ENCODE measurements at places on chromosomes 6 and 20.

DNA sequence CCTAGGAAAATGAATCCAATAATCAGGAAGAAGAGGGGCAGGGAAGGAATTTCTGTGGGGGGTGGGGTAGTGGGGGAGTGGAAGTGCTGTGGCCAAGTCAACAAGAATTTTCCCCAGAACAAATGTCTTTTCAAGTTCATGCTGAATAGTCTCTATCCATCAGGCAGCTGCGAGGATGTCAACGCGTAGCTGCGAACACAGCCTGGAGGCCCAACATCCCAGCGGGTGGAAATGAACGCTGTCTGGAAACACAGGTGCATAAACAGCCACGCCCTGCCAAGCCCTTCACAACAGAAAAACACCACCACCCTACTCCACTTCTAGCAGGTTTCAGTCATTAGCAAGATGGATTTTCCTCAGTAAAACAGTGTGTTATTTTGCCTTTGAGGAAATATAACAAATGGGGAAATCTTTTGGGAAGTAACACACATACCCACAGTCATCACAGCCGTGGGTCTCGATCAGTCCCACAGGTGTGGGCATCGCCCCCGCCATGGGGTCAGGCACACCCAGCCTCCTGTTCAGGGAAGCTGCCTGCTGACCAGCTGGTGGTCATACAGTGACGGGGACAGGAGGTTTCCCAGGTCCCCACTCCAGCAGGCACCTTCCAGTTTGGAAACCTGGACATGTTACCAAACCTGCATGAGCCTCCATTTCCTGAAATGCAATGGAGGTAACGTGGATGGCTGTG is 112.1 kb upstream of the THBS2 start:
- no peak for DNase-seq

DNA sequence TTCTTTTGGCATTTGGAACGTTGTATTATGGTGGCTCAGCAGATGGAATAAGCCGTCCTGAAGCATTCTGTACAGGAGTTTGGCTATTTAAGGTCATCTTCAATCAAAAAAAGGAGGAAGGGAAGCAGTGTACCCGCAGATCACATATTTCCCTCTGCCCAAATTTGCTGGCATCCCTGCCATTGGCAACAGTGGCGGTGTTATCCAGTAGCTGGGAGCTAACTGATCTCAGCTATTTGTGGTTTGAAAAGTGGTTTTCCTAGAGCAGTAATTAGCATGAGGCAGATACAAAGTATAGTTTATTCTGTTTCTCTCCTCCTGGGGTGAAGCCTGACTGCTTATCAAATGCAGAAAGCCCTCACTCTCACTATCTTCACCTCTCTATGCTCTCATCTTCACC is 576.8 kb downstream of the QKI start:
- no peak for DNase-seq

- no peak for DNase-seq
Observed at GRCh38 chr6:4751823-4752464, 24.3 kb upstream of the CDYL start.

DNA sequence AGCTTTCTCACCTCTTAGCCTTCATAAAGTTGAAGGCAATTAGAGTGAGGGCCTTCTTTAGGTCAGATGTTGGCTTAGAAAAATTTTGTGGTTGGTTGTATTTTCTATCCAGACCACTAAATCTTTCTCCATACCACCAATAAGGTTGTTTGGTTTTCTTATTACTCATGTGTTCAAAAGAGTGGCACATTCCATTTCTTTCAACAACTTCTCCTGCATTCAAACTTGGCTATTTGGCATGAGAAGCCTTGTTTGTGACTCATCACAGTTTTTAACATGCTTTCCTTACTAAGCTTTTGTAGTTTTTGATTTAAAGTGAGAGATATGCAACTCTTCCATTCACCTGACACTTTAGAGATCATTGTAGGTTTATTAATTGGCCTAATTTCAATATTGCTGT is 949.6 kb downstream of the TBC1D32 start:
- no peak for DNase-seq

DNA sequence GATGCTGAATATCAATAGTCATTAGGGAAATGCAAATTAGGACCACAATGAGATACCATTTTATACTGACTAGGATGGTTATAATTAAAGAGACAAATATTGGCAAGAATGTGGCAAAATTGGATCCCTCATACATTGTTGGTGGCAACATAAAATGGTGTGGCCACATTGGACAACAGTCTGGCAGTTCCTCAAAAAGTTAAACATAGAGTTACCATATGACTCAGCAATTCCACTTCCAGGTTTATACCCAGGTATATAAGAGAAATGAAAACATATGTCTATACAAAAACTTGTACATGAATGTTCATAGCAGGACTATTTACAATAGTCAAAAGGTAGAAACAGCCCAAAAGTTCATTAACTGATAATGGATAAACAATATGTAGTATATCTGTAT is 2.0 kb upstream of the CRIP3 start:
- no peak for DNase-seq

DNA sequence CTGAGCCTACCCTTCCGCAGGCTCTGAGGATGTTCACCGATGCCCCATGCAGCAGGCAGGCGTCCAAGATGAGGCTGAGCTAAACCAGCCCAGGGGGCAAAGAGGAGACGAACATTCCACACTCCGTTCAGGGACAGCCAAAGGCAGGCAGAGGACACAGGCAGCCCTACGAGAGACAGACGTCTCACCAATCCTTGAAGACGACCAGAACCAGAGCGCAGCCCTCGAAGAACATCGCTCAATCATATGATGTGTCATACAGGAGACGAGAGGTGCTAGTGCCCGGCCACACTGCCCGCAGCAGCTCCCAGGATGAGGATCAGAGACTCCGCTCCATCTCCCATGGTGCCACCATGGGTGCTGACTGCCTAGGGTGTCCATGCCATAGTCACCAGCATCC is 35.6 kb upstream of the TMEM181 start:
- DNase-seq = no peak

GRCh38 chr6:45813943-45814342 is 201.7 kb downstream of the CLIC5 start:
- DNase-seq = no peak

- DNase-seq = no peak
Observed at GRCh38 chr6:11919771-11920440, 92.2 kb upstream of the HIVEP1 start.

GRCh38 chr20:62119591-62120364 is 2.5 kb upstream of the LSM14B start:
- DNase-seq = no peak

DNA sequence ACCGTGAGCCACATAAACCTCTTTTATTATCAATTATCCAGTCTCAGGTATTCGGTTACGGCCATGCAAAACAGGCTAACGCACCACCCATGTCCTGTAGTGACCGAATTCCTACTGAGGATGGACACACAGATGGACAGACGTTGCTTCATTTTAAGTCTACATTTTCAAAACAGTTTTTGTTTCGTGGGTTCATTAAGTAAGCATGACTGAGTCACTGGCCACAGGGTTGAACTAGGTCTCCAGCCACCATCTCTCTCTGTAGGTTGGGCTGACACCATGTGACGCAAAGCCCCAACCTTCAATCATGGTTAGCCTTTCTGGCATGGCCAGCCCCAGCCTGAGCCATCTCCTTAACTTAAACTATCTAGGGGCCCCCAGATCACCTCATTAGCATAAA is 110.0 kb upstream of the SLC22A23 start:
- no peak for DNase-seq

DNA sequence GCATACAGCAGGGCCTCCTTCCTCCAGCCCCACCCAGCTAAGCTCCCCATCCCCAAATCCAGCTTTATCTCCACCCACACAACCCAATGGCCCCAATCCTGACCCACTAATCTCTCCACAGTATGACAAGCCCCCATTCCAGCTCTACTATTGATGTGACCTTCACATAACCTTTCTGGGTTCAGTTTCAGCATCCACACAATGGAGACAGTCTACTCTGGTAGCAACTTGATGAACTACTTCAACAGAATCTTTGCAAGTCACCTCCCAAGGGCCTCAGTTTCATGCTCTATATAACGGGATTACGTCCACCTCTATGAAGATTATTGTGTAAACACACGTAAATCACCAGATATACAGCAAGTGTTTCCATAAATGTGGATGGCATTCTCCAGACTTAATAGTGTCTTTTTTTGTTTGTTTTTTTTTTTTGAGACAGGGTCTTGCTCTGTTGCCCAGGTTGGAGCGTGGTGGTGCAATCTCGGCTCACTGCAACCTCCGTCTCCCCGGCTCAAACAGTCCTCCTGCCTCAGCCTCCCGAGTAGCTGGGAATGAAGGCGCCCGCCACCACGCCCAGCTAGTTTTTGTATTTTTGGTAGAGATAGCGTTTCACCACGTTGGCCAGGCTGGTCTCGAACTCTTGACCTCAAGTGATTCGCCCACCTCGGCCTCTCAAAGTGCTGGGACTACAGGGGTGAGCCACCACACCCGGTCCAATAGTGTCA is 1.4 kb downstream of the AHCY start:
- no peak for DNase-seq

DNA sequence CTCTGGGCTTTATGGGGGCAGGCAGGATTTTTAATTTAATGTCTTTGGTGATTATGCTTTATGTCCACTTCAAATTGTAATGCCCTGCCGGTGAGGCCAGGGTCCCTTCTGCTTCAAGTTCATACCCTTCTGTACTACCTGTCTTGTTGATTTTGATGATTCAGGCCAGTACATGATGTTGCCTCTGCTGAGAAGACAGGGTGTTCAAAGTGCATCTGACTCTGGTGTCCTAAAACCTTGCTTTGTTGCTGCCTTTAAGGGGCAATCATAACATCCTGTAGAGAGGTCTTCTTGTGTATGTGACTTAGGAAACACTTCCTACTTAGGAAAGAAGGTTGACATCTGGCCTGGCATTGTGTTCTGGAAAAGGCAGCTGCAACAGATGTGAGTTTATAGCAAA is 113.2 kb downstream of the TMEM170B start:
- DNase-seq = no peak

DNA sequence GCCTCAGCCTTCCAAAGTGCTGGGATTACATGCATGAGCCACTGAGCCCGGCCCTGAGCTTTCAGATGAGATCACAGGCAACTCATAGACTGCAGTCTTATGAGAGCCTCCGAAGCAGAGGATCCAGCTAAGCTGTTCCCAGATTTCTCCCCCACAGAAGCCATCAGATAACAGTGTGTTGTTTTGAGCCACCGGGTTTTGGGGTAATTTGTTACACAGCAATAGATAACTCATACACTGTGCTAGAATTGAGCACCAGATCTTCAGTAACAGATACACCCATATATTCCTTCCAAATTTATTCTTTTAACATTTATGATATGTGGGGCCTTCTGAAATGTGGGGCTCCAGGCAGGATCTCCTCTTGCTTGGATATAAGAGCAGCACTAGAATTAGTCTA is 19.0 kb upstream of the ZBTB22 start:
- DNase-seq = no peak

DNA sequence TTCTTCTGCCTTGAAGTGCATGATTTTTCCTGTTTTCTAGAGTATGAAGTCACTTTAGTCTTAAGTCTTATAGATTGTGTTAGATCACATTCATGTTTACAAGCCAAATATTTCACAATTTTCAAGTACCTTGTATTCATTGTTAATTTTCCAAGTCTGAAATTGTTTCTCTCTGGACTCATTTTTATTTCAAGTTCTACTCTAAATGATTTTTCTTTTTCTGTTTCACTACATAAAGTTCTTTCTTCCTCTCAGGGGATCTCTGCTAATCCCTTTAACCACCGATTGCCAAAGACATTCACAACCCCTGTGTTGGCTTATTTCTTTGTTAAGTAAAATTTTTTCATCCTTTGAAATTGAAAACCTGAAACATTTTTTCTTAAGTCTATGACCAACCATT is 805.7 kb downstream of the KIF16B start:
- no peak for DNase-seq

DNA sequence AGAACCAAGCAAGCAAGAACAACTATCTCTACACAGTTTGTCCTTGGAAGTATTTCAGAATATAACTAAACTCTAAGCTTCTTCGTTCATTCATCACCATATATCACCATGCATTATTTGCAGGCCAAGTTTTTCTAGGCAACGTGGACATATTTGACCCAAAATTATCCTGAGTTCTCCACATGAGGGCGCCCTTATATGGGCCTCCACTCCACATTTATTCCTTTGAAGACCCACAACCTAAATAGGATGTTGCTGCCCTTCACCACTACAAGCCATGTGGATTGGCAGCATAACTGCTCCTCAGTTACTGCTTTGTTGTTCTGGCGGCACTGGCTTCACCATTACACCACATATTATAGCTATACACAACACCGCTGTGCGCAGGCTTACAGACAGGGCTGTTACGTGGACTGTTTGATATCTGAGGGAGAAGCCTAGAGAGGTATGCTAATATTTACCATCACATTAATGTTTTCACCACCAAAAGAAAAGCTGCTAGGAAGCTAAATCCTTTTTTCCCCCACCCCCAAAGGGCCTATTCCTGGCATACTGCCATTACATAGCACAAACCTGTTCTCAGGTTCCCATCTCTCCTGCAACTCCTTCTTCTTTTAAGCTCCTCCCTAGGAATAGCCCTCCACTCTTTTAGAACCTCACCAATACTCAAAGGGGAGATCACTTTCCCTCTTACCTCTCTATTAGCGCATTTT is 411.7 kb downstream of the C6orf118 start:
- no peak for DNase-seq

GRCh38 chr6:104959026-104959858 is 2.3 kb downstream of the LIN28B start:
- no peak for DNase-seq

DNA sequence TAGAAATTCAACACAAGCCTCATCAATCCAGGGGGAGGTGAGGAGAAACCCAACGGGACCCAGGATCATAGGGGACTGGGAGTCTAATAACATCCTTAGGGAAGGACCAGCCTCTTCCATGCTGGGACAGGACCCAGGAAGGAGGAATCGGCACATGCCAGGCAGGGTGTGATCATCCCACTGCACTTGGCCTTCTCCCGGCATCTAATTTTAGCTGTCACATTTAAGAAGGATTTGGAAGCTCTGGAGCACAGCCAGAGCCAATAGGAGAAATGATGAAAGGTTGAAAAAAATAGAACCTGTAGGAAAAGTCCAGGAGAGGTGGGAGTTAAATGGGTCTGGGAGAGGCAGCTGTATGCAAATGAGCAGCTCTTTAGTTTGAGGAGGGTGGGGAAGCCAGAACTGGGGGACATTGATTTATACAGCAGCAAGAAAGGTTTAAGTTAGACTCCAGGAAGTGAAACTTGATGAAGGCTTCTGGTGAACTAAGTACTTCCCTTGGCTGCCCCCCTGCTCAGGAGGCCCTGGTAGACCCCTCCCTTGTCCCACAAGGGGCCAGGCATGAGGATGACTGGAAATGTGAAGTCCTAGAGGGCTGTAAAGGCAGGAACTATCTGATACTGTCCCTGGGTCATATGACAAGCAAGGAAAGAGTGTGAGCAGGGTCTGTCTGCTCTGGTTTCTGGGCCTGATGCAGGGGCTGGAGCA is 260.3 kb downstream of the LRFN2 start:
- DNase-seq = no peak

GRCh38 chr6:47083586-47084047 is 41.5 kb upstream of the ADGRF1 start:
- DNase-seq = no peak

Data from hematopoietic multipotent progenitor cell treated with erythropoietin and hydrocortisone succinate and interleukin-3 and kit ligand, for 17 days (in vitro differentiated cells).